SK-MEL-5 (cell line): ENCODE measurements at places on chromosomes 4 and X.

DNA sequence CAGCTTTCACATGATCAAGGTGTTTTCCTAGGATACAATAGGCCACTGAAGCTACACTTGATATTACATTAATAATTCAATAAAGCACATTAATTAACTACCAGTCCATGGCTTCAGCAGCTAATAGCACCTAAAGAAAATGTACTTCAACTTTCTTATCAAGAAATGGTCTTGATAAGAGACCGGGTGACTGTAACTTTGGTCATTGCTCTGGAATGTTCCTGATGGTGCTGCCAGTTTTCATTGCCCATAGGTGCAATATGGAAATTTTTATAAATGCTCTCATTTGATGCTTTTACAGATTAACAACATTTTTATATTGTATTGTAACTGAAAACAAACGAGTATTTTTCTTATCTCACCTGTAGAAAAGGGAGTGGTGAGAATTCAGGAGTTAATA is 165.4 kb downstream of the SHROOM3 start:
- no peak for DNase-seq

DNA sequence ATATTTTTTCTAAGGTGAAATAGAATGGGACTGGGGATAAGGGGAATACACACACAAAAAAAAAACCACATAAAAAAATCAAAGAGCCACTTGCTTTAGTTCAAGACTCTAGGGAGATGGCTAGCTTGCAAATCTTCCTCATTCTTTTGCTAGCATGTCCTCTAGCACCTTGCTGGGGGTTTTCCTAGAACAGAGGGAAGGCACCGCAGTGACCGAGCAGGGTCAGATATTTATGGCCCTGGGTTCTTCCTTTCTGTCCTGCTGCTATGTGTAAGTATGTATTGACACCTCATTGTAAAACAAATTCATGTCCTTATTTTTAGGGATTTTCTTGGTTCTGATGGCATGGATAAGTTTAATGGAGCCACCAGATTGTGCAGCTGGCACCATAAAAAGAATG is 81.2 kb downstream of the SHISA3 start:
- no peak for DNase-seq

DNA sequence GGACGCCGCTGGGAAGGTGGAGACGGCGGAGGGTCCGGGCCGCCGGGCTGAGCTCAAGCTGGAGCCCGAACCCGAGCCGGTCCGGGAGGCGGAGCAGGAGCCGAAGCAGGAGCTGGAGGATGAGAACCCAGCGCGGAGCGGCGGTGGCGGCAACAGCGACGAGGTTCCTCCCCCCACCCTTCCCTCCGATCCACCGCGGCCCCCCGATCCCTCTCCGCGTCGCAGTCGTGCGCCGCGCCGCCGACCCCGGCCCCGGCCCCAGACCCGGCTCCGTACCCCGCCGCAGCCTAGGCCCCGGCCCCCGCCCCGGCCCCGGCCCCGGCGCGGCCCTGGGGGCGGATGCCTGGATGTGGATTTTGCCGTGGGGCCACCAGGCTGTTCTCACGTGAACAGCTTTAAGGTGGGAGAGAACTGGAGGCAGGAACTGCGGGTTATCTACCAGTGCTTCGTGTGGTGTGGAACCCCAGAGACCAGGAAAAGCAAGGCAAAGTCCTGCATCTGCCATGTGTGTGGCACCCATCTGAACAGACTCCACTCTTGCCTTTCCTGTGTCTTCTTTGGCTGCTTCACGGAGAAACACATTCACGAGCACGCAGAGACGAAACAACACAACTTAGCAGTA is 483 bp downstream of the USP27X start:
- no peak for DNase-seq

DNA sequence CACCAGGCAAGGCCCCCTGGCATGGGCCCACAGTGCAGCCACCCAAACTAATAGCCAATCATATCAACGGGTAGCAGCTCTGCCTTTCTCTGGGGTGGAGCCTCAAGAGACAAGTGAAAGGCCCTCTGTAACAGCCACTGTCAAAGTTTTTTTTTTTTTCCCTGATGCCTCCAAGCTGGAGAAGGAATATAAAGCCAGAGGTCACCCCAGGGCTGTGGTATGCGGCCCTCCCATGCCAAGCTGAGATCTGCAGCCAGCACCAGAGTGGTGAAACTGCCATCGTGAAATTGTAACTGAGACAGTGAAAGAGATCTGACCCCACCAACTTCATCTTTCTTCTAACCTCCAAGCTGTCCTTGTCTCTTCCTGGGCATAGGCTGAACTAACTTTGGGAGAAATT is 407.0 kb downstream of the KLHL4 start:
- DNase-seq: peak; percentile 0

GRCh38 chr4:30208731-30209435 is 511.3 kb upstream of the PCDH7 start:
- DNase-seq: no peak

DNA sequence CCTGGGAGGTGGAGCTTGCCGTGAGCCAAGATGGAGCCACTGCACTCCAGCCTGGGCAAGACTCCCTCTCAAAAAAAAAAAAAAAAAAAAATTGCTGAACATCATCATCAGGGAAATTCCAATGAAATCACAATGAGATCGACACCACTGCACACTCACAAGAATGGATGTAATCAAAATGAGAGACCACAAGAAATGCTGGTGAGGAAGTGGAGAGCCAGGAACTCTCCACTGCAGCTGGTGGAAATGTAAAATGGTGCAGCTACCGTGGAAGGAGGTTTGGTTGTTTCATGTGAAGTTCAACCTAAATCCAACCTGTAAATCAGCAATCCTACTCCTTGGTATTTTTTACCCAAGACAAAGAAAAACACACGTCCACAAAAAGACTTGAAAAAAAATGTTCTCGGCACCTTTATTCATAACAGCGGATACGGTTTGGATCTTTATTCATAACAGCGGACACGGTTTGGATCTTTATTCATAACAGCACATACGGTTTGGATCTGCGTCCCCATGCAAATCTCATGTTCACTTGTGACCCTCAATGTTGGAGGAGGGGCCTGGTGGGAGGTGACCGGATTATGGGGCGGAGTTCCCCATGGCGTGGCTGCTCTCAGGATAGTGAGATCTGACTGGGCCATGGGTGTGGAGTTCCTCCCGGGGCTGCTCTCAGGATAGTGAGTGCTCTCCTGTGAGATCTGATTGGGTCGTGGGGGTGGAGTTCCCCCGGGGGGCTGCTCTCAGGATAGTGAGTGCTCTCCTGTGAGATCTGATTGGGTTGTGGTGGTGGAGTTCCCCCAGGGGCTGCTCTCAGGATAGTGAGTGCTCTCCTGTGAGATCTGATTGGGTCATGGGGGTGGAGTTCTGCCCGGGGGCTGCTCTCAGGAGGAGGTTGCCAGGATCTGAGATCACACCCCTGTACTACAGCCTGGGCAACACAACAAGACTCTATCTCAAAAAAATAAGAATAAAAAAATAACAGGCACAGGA is 7.7 kb downstream of the GAK start:
- DNase-seq: no peak

- DNase-seq: no peak
Observed at GRCh38 chrX:49129427-49129826, 5.9 kb upstream of the GPKOW start.

GRCh38 chrX:10676235-10676957 is 56.0 kb upstream of the MID1 start:
- DNase-seq: no peak
